DMS 273 treated with DMSO at 0.1 percent for 48 hours (cell line): ENCODE measurements at places on chromosomes 12 and 14.

- no peak for DNase-seq
These were observed 519 bp downstream of the MORN3 start for GRCh38 chr12:121668750-121669520.

- DNase-seq = no peak
These were observed 7.9 kb downstream of the MAPK1IP1L start for GRCh38 chr14:55059333-55059732.

DNA sequence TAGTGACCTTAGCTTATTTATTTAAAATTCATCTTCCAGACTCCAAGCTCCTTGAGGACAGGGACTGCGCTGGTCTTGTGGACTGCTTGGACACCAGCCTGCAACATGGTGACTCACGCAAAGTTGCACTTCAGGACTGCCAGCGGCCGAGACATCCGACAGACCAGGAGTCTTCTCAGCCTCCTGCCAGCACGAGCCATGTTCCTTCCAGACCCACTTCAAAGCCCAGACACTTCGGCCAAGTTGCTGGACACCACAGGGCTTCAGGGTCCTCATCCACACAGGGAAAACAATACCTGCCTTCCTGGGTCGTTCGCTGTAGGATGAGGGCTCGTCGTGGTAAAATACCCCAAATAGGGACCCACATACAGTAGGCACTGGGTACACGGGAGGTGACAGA lies 88.7 kb downstream of the BCL11B start:
- no peak for DNase-seq

DNA sequence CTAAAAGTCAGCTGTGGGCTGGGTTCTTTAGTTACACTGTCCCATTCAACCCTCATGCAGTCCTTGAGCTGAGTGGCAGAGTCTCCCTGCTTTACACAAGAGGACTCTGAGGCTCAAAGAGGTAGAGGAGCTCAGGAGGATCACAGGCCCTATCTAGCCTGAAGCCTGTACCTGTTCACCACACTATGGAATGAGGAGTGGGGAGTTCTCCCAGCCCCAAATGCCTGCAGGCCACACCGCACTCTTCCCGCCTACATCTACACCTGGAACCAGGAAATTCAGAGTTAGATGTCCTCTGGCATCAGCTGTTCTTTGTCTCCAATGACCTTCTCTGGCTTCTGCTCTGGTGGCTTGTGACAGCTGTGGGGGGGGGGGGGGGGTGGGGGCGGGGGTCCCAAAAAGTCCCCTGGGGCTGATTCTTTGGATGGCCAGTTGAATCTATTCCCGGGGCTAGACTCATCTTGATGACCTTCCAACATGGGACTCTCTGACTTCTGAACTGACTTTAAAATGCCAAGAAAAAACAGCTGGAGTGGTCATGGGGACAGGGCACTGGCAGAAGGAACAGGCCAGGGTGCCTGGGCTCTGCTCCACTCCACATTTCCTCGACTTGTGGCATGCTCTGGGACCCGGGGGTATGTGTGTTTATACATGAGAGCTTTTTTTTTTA lies 30.6 kb downstream of the RIN3 start:
- DNase-seq = no peak

DNA sequence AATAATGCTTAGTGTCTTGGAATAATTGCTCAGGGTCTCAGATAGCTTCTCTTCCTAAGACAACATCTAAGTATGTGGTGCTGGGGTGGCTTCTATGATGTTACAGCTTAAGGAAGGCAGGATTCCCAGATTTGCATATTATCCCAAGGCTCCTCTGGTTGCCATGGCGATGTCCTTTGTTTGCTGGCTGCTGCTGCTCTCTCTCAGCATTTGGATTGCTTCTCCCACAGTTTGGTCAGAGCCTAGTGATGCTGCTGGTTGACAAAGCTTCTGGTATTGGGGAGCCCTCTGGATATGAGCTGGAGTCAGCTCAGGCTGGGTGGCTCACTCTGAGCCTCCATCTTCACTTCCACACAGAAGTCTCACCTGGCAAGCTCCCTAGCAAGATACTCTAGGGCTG lies 56.4 kb upstream of the FBXO33 start:
- no peak for DNase-seq

GRCh38 chr12:21939435-21939834 lies 1.8 kb downstream of the ABCC9 start:
- no peak for DNase-seq

- no peak for DNase-seq
These were observed 62.0 kb upstream of the SCN8A start for GRCh38 chr12:51528852-51529650.

GRCh38 chr12:124764870-124765580 lies 98.6 kb downstream of the SCARB1 start:
- DNase-seq = peak; percentile 80

DNA sequence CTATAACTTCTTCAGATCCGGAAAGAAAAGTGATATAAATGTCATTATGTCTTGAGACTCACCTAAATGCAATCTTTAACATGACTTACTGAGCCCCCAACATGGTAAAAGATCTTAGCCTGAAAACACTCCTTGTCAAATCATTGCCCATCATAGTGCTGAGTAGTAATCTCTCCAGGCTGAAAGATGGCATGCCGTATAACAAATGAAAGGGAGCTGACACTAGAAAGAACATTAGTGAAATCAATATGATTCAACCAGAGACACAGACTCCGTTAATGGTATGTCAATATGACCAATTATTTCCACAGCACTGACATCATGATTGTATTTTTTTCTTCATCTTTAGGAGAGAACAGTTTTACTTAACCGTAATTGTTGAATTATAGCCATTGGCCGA lies 54.4 kb downstream of the BICD1 start:
- DNase-seq = no peak

- no peak for DNase-seq
These were observed 20.8 kb upstream of the AMN start for GRCh38 chr14:102901633-102902032.

DNA sequence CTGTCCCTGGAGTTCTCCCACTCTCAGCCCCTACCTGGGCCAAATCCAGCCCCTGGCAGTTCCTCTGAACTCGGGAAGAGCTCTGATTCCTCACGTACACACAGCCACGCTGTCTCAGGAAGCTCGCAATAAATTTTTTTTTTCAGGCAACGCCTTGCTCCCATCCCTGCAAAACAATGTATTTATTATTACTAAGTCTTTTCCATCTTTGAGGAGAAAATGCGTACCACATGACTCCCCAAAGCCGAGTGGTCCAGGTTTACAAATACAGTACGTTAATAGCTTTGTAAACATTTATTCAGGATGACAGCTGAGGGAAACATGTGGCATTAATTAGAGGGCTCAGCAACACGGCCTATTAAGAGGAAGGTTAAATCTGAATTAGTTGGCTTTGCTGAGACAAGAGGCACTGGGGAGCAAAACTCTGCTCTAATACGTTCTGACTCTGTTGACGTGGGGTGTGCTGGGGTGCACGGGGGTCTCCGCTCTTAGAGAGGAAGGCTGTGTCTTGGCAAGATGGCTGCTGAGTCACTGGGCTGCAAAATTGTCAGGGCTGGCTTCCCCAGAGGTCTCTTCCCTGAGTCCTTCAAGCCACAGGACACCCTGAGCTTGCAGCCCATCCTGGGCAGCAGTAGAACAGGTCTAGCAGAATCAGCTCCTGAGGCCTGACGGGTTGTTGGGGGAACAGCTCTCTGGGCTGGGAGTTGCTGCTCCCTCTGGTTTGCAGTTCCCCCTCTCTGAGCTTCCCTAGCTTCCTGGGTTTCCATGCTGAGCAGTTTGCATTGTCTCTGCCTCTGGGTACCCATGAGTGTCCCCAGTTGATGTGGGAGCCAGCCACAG lies 185.2 kb upstream of the TBX3 start:
- no peak for DNase-seq

DNA sequence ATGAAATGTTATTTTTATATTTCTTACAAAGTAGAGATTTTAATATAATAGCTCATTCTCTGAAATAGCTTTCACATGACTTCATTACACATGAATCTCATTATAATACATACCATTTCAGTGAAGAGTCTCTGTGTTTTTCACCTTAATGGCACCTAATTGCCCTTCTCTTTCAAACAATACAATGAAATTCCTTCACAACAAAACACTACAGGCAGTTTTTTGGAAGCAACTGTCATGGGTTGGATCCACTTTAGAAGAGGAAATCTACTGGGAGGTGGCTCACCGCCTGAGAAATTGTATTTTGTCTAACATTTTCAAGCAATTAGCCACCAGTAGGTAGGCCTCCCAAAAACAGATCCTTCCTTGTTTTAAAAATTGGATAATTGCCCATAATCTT lies 40.3 kb upstream of the RGS6 start:
- DNase-seq = no peak

- DNase-seq = no peak
These were observed 45.1 kb downstream of the SAV1 start for GRCh38 chr14:50622978-50623377.

- no peak for DNase-seq
These were observed 276.4 kb downstream of the DPF3 start for GRCh38 chr14:72617391-72618031.

DNA sequence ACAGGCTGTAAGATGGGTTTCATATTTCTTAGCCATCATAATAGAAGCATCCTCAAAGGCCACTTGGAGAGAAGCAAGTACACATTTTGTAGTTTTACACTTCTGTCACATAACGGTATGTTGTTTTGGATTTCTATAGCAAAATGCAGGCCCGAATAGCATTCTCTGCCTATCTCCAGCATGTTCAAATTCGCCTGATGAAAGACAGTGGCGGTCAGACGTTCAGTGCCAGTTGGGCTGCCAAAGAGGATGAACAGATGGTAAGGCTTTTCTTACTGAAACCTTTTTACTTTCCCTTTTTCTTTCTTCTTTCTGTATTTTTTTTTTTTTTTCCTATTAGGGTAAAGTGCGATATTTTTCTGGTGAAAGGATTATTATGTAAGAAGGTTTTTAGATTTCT lies 110.5 kb downstream of the TTLL5 start:
- no peak for DNase-seq

DNA sequence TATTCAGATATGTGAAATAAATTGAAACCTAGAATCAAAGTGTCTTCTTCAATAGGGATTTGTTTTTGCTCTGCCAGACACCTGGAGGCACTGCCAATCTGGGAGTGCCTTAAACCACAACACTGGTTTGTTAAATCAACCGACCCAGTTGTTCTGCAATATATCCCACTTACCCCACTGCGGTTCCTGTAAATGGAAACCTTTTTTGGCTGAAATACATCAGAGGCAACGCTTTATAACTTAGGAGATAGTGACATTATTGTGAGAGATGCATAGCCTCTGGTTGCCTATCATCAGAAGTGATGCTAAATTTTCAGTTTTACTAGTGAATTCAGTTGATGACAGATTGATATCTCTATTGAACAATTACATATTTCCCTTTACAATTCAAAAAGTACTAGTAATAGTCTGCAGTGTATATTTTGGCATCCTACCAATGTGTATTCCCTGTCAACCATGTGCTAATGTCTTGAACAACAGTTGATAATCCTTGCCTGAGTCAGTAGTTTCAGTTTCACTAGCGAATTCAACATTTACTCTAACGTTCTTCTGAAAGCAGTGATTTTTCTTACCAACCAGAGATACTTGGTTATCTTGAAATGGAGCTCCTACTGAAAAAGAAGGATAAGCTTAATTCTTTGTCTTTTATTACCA lies 30.5 kb downstream of the PPP2R5C start:
- DNase-seq = no peak

GRCh38 chr12:5901416-5901815 lies 43.6 kb downstream of the ANO2 start:
- no peak for DNase-seq

DNA sequence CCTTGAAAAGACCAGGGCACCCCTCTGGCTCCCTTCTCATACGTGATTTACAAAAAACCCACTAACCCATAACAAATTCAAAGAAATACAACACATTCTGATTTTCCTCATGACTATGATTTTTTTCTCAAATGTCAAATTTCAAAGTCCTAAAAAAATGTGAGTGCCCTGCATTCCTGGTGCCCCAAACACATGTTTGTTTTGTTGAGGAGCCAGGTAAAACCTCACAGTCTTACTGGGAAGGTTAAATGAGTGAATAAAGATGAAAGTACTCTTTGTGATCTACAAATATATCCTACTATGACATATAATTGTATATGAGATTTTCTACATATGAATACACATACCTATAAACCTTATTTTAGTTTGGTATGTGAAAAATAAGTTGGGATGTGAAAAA lies 30.7 kb downstream of the TPH2 start:
- DNase-seq = no peak

GRCh38 chr14:63383776-63384367 lies 65.1 kb upstream of the GPHB5 start:
- no peak for DNase-seq

- no peak for DNase-seq
These were observed 72.8 kb downstream of the CLMN start for GRCh38 chr14:95246870-95247269.

DNA sequence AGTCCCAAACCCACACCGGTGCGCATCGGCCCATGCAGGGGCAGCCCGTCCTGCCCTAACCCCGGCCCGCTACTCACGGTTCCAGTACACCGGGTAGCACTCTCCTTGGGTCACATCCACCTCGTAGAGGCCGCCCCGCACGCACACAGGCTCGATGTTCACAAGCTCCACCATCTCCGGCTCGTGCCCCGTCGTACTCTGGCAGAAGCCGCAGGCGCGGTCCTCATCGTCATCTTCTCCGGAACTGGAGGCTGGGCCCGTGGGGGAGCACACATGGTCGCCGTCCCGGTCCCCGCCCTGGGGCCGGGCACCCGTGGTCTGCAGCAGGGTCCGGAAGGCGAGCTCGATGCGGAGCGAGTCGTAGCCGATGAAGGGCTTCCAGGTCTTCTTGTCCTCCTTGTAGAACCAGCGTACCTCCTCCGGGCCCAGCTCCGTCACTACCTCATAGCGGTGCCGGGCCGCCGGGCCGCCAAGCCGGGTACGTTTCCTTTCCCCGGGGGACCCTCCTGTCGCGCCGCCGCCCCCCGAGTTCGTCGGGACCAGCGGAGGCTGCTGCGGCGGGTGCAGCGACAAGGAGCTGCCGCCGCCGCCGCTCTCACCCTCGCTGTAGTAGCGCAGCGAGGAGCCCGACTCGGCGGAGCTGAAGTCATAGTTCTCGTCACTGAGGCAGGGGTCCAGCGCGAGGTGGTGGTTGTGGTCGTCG lies 788 bp downstream of the DDHD1 start:
- no peak for DNase-seq

DNA sequence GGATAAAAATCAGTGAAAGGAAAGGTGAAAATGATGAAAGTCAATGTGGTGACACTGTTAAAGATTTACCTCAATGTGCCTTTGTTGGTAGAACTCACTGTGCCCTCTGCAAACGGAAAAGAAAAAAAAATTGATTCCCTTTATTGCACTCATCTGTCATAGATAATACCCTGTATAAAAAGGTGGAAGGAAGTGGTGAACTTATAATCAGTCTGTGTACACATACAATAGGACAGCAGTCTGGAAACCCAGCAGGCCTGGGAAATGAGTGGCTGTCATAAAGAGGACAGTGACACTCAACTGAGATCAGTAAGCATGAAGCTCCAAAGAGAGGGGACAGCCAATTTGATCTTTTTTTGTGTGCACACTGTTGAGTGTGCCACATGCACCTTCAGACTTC lies 364.7 kb downstream of the NOVA1 start:
- DNase-seq = no peak

DNA sequence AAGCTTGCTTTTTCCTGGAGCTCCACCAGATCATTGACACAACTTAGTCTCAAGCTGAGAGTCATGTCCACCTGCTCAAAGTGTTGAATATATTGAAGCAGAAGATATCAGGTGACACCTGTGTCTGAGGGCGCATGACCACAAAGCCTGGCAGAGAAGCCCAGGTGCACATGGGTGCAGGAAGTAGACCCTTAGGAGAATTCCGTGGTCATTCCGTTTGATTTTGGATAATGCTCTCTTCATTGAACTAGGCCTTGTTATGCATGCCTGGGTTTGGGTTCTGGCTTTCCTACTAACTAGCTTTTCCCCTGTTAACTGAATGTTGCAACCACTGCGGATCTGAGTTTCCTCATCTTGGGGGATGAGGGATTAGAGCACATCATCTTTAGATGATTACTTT lies 7.1 kb downstream of the ARHGDIB start:
- no peak for DNase-seq
